ENCODE measurements at places on chromosomes 3 and 15.

GRCh38 chr3:195446359-195446758 is 3.5 kb upstream of the ACAP2 start:
- DNase-seq, result peak; percentile 44

DNA sequence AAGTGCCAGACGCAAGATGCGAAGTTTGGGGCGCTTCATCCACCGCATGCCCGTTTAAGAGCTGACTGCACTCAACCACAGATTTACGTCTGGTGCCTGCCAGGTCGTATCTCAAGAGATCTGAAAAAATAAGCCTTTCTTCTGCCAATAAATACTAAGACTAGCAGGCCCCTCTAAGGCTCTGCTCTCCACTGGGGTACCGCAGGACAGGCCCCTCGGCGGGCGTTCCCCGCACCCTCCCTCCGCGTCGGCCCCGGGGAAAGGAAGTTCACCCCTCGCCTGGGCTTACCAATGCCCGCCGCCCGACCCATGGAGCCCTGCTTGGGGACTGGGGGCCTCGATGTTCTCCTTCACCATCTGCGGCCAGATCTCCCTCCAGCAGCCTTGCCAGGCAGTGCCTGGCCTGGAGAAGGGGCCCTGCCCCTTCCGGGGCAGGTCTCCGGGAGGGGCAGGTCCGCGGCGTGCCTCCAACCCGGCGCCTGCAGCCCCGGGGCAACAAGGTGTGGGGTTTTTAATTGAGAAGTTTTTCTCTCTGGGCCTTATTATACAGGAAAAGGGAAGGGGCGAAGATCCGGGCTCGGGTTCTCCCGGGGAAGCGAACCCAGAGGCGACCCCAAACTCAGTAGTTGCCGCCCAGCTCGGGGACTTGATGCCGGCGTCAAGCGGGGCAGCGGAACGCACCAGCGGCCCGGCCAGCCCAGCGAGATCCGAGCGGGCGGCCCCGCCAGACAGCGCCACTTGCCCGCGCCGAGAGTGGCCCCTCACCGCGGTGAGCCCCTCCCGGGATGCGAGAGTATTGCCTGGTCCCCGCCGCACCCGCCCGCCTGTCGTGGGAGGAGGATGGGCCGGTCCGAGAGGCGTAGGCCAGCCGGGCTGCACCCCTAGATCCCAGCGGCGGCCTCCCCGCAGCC is 735 bp downstream of the GOLGA8B start:
- peak; percentile 37 for DNase-seq

DNA sequence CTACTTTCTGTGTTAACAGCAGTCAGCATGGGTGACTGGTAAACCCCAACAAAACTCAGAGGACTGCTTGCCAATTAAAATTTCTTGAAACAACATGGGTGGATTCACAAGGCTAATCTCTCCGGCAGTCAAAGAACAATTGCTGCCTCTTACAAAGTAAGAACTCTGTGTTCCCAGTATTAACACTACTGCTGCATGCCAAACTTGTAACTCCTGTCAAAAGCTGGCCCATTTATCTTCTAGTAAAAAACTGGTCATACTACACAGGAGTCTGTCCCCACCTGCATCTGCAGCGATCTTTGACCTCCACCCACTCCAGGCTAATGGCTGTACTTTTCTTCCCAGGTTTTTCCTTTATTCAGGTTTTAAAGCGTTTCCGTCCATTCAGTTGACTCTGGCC is 8.7 kb upstream of the ZNF589 start:
- DNase-seq, result no peak

DNA sequence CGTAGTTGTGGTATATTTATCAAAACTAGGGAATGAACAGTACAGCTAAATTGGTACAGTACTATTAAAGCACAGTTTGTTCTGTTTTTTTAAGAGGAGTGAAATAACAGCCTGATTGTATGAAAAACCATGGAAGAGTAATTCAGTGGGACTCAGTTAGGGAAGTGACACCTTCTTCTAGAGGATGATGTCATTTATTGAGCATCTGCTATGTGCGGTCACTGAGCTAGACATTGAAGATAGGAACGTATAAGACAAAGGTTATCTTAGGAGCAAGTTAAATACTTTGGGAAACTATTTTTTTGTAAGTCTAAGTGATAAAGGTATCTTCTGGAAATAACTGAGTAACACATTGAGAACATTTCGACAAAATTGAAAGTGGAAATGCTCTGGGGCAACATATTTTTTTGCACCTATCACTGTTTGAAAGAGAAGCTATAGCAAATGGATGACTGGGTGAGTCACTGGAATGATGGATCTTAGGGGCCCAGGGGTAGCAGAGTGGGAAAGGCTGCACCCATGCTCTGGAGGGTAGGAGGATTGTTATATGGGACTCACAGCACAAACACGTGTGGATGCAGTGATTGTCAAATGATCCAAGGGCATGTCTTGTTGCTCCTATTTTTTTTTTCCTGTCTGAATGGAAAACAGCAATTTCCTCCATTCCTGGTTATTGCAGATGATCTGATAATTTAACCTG is 43.0 kb downstream of the OXNAD1 start:
- DNase-seq, result no peak

DNA sequence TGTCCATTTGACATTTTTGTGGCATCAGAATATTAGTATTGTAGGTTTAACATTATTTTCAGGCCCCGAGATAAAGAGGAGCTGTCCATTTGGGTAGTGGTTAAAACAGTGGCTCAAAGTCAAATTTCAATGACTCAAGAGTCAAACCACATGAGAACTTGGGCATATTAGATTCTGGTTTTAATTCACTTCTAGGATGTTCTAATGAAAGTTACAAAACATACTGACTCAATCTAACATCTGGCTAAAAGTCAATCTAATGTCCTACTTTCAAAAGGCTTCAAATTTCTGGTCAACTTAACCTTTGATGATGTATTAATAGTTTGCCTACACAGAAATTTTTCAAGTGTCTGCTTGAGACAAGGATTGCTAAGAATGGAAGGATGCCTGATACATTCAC is 112.4 kb downstream of the ABI3BP start:
- DNase-seq, result no peak

- no peak for DNase-seq
Observed at GRCh38 chr3:124461838-124462632, 268.2 kb upstream of the UMPS start.

DNA sequence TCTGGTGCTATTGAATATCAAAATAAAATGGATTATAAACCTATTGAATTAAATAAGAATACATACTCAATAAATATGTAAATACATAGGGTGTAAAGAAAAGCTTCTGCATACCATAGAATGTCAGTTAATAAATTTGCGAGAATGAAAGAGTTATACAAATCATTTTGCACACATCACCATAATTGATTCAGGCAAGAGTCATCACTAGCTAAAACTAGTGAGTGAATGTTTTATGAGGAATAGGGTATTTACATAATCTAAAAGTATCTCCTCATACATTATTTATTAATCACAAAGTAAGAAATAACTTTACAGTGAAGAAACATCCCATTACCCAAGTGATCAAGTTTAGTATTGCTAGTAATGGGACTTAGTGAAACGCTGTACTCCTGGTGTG is 13.6 kb downstream of the EXOG start:
- DNase-seq, result no peak

DNA sequence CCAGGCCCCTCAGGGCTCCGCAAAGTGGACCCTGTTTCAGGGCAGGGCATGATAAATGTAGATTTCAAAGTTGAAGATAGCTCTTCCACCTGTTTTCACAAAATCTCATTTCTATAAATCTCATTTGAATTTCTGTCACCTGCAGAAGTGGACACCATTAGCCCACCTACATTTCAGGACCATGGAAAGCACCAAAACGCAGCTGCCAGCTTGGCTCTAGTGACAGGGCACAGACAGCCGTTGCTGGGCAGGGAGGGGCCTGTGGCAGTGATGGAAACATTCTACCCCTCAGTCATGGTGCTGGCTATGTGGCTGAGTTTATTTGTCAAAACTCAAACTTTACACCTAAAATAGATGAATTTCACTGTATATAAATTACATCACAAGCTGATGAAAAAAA is 40.4 kb downstream of the PRR23E start:
- DNase-seq, result no peak

DNA sequence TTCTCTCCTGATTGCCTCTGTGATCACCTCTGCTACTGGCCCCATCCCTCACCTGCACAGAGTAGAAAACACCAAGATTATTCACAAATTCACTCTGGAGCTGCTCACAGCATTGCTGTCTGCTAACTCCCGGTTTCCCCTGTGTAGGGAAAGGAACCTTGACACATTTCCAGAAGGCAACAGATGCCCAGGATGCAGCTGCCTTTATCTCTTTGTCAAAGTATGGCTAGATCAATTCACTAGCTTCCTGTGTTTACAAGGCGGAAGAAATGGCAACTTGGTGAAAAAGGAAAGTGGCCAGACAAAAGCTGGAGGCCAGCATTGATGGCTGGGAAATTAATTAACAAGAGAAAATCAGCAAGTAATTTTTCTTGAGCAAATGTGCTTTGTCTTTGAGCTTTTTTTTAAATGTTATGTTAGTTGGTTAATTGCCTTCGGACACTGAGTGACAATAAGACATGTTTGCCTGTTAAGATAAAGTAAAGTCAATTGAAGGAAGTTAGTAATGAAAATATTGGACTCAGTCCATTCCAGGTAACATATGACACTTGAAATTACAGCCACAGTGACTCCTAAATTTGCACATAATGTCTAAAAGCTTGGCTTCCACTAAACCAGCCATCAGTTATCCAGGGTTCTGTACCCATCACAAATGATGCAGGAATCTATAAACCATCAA is 394.6 kb upstream of the IL12A start:
- no peak for DNase-seq

- DNase-seq, result peak; percentile 65
Observed at GRCh38 chr3:12967606-12968351, 105.5 kb downstream of the IQSEC1 start.

DNA sequence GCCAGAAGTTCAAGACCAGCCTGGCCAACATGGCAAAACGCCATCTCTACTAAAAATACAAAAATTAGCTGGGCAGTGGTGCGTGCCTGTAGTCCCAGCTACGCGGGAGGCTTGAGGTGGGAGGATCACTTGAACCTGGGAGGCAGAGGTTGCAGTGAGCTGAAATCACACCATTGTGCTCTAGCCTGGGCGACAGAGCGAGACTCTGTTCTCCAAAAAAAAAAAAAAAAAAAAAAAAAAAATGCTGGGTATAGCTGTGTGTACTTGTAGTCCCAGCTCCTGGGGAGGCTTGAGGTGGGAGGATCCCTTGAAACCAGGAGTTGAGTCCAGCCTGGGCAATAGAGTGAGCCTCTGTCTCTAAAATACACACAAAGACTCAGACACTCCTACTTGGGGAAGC is 32.0 kb downstream of the PPP1R2 start:
- no peak for DNase-seq

DNA sequence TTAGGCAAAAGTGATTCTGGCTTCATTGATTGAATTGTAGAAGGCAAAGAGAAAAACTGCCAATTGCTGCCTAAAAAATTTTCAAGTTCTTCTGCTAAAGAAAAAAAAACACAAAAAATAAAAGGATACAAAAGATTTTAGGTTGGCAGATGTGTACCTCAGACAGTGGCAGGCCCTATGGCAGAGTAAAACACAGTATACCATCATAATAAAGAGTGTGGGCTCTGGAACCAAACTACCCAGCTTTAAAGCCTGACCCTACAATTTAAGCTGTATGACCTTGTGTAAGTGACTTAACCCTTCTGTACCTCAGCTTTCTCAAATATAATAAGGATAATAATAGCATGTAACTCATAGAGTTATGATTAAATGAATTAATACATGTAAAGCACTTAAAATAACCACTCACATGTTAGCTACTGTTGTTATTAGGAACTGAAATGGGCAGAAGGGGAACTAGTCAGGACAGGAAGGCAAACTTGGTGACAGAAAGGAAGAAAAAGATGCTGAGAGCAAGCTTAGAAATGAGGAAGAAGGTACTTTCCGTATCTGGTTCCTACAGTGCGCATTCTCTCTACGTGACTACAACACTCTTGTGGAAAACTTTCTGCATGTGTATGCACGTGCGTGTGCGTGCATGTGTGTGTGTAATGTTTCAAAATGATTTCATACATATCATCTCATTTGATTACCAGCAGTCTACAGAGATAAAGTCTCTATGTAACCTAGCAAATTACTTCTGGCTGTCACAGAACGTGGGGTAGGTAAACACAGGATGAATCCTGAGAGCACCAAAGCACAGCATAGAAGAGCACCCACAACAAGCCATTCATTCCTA is 13.6 kb upstream of the GATM start:
- DNase-seq, result no peak

GRCh38 chr3:140447136-140447535 is 230.7 kb upstream of the TRIM42 start:
- no peak for DNase-seq

GRCh38 chr15:89642106-89642505 is 13.2 kb downstream of the KIF7 start:
- DNase-seq, result no peak

GRCh38 chr15:58010983-58011382 is 54.5 kb downstream of the ALDH1A2 start:
- no peak for DNase-seq

- peak; percentile 66 for DNase-seq
Observed at GRCh38 chr15:91150502-91151160, 50.6 kb downstream of the SV2B start.

GRCh38 chr15:83475551-83475950 is 28.4 kb downstream of the SH3GL3 start:
- no peak for DNase-seq

DNA sequence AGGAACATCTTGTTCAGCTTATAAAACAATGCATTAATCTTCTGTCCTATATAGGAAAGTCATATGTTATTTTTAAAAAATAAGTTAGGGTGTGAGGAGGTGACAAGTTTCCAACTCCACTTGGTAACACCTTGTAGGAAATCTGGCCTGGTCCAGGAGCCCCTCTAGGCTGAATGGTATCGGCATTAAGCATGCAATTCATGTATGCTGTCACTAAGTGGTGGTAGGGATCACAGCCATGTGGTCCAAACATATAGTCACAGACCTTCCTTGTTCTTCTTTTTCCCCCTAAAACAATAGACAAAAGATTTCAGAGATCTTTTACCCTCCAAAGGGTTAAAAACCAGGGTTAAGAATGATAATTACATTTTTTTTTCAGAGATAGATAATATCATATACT is 4.2 kb upstream of the APBA2 start:
- DNase-seq, result no peak

DNA sequence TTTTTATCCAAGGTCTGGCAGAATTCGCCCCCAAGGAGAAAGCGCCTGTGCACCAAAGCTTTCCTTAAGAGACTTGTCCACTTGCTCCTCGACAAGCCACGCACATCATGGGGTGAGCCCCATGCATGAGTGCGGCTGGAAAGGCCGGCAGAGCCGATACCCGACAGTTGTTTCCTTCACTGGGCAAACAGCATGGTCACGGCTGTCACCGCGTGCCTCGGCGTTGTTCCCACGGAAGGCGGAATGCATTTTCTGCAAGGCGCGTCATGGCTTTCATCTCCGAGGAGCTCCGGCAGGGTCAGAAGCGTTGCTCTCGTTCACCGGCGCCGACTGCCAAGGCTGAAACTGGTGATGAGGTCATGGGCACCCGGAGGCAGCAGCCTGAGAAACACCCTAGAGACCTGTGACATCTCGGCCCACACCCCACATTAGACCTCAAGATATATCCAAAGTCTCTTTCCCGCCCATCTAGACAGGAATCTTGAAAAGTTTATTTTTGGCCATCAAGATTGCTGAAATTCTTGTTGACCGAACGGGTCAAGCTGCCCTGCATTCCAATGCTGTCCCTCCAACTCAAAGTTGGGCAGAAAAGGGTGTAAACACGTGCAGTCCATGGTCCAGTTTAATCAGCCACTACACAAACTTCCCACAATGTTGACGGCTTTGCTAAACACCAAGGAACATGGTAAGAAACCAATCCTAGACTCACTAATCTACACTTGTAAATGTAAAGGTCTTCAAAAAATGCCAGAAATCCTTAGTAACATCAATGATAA is 604 bp upstream of the TJP1 start:
- no peak for DNase-seq

All from NCI-H146 (cell line).